Esophagus muscularis mucosa (tissue), 4 donors: ENCODE measurements at places on chromosomes 5 and 9. TPM values are rescaled to one million over a fixed set of nuclear protein-coding genes. Genes with fewer than 3 reads are reported as not detected.

DNA sequence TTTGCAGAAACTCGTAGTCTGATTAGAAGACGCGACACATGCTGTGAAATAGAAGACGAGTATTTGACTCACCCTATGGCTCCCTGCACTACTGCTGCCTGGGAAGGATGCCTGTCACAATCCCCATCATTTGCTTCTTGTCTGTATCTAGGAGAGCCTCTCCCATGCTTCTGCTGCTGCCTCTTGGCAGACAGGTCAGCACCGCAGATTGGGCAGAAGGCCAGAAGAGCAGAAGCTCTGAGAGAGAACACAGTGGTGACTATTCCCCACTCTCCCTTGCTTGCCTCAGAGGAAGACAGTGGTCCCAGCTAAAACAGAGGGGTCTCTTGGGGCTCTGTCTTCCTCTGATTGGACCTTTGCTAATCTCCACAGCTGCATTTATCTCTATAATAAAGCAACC lies 84.0 kb upstream of the SMIM32 start:
- no peak overlapping the region for H3K27ac ChIP-seq
- no peak for DNase-seq
- H3K4me1 ChIP-seq = no peaks in the 10 kb centered on the region
- no peaks in the 10 kb centered on the region for H3K27me3 ChIP-seq

The FRRS1L gene
- total RNA-seq = 4.8 TPM

GRCh38 chr9:136151214-136151804 lies 32.6 kb upstream of the TMEM250 start:
- DNase-seq = no peak
- H3K27ac ChIP-seq = no peak overlapping the region
- no peaks in the 10 kb centered on the region for H3K36me3 ChIP-seq
- H3K4me1 ChIP-seq = no peaks in the 10 kb centered on the region
- no peaks in the 10 kb centered on the region for H3K27me3 ChIP-seq

GRCh38 chr5:79190235-79190529 lies 45.7 kb upstream of the JMY start:
- peaks cover 39% of the 10 kb centered on the region for H3K4me1 ChIP-seq
- no peak for DNase-seq
- H3K27ac ChIP-seq = no peak overlapping the region
- H3K4me3 ChIP-seq = no peak overlapping the region
- no peaks in the 10 kb centered on the region for H3K27me3 ChIP-seq

- DNase-seq = no peak
- no peaks in the 10 kb centered on the region for H3K36me3 ChIP-seq
- H3K27ac ChIP-seq = no peak overlapping the region
- H3K4me3 ChIP-seq = no peak overlapping the region
- no peaks in the 10 kb centered on the region for H3K4me1 ChIP-seq
Observed at GRCh38 chr9:87184956-87185642, 237.8 kb upstream of the GAS1 start.

The AJM1 gene
- total RNA-seq = 11.1 TPM
